Airway epithelial cell (primary cell): ENCODE measurements at places on chromosomes 16 and 17. TPM values are rescaled to one million over a fixed set of nuclear protein-coding genes. Genes with fewer than 3 reads are reported as not detected.

The CPNE7 gene
- 5.1 and 20.9 TPM in 2 replicates for total RNA-seq

The COPRS gene
- 63.8 and 68.0 TPM in 2 replicates for total RNA-seq

The NPIPB13 gene
- total RNA-seq = 0.21 TPM in 1 of 2 replicates, not detected in the other

The SMARCD2 gene
- total RNA-seq = 185 and 226 TPM in 2 replicates

The NXN gene
- total RNA-seq = 93.3 and 117 TPM in 2 replicates

The PRR35 gene
- total RNA-seq = not detected in 2 replicates

The DRC3 gene
- 0.21 TPM in 1 of 2 replicates, not detected in the other for total RNA-seq

The SGCA gene
- 0.21 TPM in 1 of 2 replicates, not detected in the other for total RNA-seq

The MYH8 gene
- total RNA-seq = not detected in 2 replicates

The ABCC6 gene
- total RNA-seq = not detected in 2 replicates

The KCNG4 gene
- total RNA-seq = not detected in 2 replicates

The FBXL19 gene
- total RNA-seq = 38.2 and 39.7 TPM in 2 replicates

The HEATR9 gene
- not detected in 2 replicates for total RNA-seq

The TP53TG3F gene
- total RNA-seq = not detected in 2 replicates

The DNAI2 gene
- total RNA-seq = not detected in 2 replicates

The CASKIN1 gene
- 0.42 and 0.46 TPM in 2 replicates for total RNA-seq

The CLDN9 gene
- 0.49 TPM in 1 of 2 replicates, not detected in the other for total RNA-seq

The ZNF423 gene
- total RNA-seq = 0.09 and 0.14 TPM in 2 replicates

The WNK4 gene
- 0.09 TPM in 1 of 2 replicates, not detected in the other for total RNA-seq

The FAM234A gene
- total RNA-seq = 62.7 and 69.4 TPM in 2 replicates

The CLEC3A gene
- not detected in 2 replicates for total RNA-seq

The NDEL1 gene
- total RNA-seq = 40.9 and 42.5 TPM in 2 replicates

The FGF11 gene
- total RNA-seq = 18.3 and 32.1 TPM in 2 replicates

The NFAT5 gene
- total RNA-seq = 5.5 and 11.8 TPM in 2 replicates
